OCI-M1 (cell line): ENCODE measurements at places on chromosomes 2 and 18.

GRCh38 chr2:238891457-238892203 lies 43.7 kb downstream of the TWIST2 start:
- DNase-seq = no peak

DNA sequence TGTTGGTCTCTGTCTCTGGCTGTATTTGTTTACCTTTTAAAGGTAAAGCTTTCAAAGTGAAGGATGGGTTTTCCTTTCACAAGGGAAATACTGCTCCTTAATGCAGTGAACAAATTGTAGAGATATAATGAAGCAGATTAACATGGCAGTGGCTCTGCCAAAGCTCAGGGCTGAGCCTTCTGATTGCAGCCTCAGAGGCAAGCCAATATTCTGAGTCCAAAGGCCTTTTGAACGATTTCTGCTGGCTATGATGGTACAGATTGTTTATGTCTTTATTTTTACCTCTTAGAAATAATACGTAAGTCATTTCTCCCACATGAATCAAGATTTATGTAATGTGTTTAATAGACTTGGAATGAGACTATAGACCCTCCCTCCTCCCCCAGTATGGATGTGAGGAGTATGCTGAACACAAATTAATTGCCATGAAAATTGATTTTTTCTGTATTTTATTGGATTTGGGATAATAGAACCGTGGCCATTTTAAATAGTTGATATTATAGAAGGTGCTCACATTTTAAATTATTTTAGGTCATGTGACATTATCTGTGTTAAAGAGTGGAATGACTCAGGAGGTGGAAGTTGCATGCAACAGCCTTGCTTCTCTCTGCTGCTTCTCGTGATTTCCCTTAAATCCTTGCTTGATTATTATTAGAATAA lies 772 bp downstream of the SCN2A start:
- no peak for DNase-seq

DNA sequence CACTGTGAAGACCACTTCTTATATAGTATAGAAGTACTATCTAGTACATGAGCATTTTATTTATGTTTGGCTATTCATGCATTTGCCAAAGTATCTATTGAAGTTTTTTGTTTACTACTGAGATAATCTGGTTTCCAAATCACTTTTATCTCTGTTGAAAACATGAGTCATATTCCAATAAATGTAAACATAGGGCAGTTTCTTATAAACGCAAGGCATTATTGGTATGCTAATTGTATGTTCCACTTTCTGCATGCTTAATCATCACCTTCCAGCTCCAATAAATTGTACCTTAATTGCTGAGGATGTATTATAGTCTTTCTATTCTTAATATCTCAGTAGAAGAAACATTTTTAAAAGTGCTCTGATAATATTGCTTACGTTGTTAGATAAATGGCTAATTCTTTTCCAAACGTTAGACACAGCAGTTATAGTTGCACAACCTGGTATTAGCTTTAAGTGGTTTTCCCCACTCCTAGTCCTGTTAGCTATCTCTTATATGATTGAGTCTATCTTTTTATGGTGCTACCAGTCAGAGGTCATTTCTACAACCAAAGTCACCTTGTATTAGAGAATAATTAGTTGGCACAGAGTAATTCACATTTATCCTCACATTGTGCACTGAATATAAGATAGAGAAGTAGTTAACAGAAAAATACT lies 17.2 kb downstream of the ITGA4 start:
- DNase-seq = no peak

DNA sequence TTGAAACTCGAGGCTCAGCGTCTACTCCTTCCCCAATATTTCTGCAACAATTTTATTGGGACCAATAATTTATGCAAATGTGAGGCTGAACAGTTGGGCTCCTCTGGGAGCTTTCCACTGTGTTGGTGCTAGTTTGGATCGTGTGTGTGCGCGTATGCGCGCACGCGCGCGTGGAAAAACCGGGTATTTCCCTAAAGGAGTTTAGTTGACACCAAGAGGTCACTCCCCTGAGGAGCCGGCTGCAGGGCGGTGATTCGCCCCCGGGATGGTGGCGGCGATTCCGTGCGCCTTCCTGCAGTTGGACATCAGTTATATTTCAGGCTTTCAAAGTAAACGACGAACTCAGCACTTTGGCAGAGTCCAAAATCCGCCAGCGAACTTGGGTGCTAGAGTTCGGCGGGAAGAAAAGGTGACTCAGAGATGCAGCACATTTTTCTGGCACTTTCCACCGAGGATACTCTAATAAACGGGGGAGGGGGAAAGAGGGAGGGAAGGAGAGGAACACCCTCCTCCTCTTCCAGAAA lies 186.5 kb upstream of the FANCL start:
- peak; percentile 55 for DNase-seq

DNA sequence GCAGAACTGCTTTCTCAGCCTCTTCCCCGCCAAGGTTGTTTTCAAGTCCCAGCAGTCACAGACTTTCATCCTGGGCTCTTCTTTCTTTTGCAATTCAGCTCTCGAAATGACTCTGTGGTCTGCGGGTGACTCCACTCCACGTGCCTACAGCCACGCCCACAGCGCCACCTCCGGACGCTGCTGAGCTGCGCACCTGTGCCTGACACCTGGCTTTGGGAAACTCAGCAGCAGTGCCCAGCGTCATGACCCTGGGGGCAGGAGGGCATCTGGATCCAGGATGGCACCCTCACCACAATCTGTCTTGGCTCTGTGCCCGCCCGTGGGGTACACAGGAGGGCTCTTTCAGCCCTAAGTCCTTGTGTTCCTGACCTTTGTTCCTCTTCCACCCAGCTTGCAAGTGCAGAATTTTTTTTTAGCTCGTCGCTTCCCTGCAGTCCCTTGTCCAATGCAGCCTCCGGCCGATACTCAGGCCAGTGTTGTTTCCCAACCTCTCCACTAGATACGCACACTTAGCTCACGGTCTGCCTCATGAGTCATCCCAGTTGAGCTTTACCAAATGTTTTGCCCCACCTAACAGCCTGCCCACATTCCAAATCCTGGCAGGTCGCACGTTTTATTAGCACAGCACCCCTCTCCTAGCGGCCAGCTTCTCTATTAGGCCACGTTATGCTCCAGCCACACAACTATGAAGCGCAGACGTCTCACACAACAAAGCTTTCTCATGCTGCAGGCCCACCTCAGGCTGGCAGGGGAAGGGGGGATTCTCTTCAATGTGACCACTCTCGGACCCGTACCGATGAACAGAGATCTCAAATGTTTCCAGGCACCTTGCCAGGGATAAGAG lies 6.5 kb upstream of the CAPN10 start:
- no peak for DNase-seq

DNA sequence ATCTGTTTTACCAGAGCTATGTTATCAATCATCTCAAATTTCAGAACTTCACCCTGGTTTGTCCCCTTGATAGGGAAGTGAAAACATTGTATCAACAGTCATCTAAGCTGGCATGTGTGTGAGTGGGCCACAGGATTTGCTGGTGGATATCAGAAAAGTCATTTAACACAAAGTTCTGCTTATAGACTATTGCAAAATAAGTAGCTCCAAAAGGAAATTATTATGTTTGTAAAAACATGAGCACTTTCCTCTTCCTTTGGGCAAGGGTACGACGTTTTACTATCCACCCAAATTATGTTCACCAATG lies 20.7 kb upstream of the COPS8 start:
- DNase-seq = no peak

- DNase-seq = no peak
Measured at GRCh38 chr18:36724591-36725001, 104.2 kb downstream of the TPGS2 start.

DNA sequence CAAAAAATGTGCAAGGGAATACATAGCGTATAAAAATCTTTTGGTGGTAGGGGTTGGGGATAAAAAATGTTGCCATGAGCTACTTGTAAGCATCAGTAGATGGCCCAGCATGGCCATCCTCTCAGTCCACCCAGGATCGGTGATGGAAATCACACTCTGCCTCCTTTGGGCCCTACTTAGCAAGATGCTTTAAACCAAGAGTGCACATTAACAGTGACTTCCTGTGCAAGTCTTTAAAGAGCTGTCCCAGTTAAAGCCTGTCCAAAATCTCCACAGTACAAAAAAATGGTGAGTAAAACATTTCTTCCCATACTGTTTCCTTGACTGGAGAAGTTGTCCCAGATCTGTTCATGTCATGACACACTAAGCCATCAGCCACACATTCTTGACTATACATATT lies 18.0 kb downstream of the ANKRD44 start:
- DNase-seq = peak; percentile 52

- no peak for DNase-seq
Measured at GRCh38 chr2:26173776-26174482, 1.0 kb downstream of the GAREM2 start.

DNA sequence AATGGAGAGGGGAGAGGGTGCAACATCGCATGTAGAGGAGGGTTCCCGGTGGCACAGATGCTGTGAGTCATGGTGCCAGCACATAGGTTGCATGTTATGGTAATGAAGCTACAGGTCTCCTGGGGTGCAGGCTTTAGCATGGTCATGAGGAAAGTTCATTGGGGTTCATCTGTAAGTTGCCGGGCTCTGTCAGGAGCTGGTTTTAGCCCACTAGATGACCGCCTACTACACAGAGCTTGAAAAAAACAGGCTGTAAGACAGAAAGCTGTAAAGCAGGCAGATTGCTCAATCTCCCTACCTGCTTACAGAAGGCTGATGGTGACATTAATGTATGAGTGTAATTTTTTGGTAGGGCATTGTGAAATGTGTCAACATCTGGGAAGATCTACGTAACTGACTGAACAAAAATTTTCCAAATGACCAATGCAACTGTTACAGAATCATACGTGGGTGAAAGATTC lies 23.9 kb downstream of the DYSF start:
- no peak for DNase-seq

GRCh38 chr2:136117909-136118818 lies at the start of gene CXCR4:
TSS of gene CXCR4 (minus strand) at chr2:136118149. CDS start at chr2:136118060, 89 bp downstream.
- peak; percentile 65 for DNase-seq

- DNase-seq = no peak
Measured at GRCh38 chr2:241517297-241517696, 8.9 kb upstream of the STK25 start.

DNA sequence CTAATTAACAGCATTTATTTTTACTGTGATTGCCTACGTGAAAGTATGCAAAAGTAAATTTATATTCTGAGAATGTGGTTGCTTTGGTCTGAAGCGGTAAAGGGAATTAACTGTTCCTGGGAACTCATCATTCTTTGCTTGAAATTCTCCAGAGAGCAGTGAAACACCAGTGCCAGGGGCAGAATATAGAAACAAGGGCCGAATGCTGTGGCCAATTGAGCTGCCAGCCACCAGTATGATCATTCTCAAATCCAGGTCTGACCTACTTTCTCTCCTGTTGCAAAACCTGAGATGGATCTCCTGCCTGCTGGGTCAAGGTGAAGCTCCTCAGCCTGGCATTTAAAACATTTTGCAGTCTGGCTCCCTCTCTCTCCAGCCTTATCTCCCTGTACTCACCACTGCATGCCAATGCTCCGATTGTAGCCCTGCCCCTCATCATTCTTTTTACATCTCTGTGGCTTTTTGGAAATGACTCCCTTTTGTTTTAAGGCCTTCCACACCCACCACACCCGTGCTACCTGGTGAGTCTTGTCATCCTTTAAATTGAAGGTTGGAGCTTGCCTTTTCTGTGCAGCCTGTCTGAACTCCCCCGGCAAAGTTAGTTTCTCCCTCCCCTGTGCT lies 94.5 kb upstream of the TMEM178A start:
- DNase-seq = no peak

- no peak for DNase-seq
Measured at GRCh38 chr18:6150430-6150829, 255.1 kb upstream of the TMEM200C start.

- no peak for DNase-seq
Measured at GRCh38 chr2:149513461-149513860, 74.1 kb downstream of the MMADHC start.

GRCh38 chr2:190468814-190469569 lies 60.8 kb downstream of the MFSD6 start:
- peak; percentile 94 for DNase-seq
